ENCODE measurements at places on chromosomes 1 and 21. TPM values are rescaled to one million over a fixed set of nuclear protein-coding genes. Genes with fewer than 3 reads are reported as not detected.

GRCh38 chr1:2275796-2276536 lies 47.8 kb downstream of the SKI start:
- no peak for DNase-seq

DNA sequence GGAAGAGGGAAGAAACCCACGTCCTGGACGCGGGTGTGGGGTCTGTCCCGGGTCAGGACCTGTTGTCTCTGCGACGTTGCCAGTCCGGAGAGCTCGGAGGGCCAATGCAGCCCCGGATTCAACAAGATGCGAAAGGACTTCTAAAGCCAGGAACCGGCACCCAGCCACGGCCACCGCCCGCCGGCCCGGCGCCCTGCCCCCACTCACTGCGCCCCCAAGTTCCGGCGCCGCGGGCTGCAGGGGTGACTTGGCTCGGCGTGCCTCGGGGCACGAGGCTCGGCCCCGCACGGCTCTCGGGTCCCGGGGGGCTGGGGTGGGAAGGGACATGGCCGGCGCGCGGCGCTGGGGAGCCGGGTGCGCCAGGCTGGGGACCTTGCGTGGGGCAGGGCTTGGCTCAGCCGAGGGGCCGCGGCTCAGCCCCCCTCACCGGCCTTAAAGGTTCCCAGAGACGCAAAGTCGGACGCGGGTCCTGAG lies 51.8 kb upstream of the H6PD start:
- DNase-seq, result no peak

GRCh38 chr1:55699228-55699627 lies 484.1 kb upstream of the USP24 start:
- no peak for DNase-seq

DNA sequence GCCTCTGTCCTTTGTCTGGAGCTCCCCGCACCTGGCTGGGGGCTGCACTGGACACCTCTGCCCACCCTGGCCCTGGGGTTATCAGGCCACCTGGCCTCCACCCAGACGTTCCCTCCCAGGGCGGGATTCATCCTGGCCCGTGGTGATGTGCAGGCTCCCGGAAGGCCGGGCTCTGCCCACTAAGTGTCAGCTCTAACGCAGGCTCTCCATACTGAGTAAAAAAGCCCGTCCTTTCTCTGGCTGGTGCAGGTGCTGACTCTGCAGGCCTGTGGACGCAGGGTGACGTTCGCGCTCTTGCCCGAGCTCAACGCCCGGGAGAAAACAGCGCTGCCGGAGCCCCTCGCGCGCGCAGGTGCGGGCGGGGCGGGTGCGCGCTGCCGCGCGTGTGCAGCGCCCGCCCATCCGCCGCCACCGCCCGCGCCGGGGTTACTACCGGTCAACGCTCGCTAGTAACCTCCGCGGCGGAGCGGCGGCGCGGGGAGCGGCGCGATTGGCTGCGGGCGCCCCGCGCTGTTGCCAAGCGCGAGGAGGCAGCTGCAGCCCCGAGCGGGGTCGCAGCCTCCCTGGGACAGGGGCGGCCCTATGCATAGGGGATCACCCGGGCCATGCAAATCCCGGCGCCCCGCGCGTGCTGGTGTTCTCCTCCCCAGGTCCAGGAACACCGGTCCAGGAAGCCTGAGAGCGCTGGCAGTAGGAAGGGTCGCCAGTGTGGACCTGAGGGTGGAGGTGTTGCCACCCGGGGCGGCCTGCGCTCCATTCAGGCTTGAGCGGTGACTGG lies 15.7 kb downstream of the ABCG1 start:
- no peak for DNase-seq

CD101 gene
- 0.08 TPM for total RNA-seq

SHE gene
- total RNA-seq, result not detected

DNA sequence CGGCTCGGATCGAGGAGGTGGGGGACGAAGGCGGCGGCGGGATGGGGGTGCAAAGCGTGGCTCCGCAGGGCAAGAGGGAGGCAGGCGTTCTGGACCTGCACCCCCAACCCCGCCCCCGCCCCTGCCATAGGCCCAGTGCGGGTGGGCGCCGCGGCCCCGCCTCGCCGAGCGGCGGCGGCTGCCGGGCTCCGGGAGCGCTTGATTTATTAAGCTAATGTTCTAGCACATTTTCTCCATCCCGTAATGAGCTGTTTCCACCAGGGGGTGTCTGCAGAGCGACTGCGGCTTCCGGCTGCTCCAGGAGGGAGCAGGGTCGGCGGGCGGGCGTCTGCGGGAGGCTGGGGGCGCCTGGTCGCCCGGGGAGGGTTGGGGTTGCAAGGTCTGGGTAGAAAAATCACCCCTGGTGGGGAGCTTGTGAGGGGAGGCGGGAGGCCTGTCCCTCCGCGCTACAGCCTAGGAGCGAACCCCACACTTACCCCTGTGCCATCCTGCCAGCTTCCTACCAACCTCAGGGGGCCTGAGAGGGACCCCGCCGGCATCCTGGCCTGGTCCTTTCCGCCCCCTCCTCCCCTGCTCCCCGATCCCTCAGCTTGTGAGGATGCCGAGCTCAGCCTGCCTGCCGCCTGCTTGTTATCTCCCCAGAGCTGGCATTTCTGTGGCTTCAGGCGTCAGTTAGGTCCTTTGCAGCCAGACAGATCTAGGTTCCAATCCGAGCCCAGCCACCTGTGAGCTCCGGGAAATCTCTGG lies 48.5 kb upstream of the ACOT11 start:
- DNase-seq, result no peak

- DNase-seq, result no peak
These were observed 5.5 kb downstream of the RCC2 start for GRCh38 chr1:17434016-17434415.

DNA sequence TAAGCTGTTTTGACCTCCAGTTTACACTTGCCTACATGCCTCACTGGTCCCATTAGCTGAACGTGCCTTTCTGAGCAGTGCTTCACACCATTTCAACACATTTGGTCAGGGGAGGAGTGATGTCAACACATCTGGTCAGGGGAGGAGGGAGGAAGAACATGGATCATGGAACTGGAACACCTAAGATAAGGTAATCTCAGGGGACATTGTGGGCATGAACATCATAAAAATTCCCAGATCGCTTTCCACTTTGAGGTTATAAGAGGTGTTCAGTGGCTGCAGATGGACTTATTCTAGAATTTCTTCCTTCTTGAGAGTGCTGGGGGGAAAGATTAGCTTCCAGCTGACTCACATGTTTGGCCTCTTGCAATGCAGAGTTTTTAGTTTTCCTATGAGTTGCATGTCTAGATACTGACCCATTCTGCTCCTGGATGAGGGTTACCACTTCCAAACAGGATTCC lies 2.0 kb downstream of the QSOX1 start:
- DNase-seq, result no peak

GRCh38 chr1:211833174-211833820 lies 2.7 kb upstream of the LPGAT1 start:
- DNase-seq, result no peak

LCE1B gene
- total RNA-seq, result not detected

DNA sequence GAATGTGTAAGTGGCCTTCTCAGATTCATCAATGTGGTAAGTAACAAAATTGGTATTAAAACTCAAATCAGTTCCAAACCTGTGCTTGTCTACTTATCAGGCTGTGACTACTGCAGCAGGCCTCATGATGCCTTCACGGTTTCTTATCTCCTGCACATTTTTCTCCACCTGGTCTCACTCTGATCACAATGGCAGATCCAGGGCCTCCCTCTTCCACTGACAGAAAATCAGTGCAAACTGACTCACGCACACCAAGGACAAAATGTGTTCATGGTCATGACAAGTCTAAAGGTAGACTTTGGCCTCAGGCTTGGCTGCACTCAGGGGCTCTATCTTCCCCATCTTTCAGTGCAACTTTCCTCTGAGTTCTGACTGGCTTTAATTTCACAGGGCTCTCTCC lies 56.7 kb upstream of the ATP1A1 start:
- no peak for DNase-seq

All from kidney epithelial cell (primary cell).